ENCODE measurements at places on chromosomes 16 and 17.

DNA sequence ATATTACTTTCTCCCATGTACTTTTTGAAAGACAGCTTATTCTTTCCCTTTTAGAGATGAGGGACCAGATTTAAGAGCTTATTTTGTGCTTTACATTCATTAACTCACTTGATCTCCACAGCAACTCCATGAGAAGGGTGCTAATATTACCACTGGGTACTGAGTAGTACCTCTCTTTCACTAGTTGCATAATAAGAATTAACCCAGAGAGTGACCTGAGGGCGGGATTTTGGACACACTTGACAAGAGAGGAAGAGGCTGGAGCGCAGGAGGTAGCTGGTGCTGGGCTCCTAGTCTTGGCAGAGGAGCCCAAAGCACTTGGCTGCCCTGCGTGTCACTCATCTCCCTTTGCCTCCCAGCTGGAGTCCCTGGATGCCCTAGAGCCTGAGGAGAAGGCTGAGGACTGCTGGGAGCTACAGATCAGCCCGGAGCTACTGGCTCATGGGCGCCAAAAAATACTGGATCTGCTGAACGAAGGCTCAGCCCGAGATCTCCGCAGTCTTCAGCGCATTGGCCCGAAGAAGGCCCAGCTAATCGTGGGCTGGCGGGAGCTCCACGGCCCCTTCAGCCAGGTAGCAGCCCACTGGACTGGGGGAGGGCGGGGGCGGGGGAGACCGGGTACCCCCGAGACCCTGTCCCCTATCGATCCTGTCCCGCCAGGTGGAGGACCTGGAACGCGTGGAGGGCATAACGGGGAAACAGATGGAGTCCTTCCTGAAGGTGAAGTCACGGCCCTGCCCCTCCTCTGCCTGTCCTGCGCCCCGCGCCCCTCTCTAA, 1.7 kb upstream of the MAZ start:
- no peak for DNase-seq

DNA sequence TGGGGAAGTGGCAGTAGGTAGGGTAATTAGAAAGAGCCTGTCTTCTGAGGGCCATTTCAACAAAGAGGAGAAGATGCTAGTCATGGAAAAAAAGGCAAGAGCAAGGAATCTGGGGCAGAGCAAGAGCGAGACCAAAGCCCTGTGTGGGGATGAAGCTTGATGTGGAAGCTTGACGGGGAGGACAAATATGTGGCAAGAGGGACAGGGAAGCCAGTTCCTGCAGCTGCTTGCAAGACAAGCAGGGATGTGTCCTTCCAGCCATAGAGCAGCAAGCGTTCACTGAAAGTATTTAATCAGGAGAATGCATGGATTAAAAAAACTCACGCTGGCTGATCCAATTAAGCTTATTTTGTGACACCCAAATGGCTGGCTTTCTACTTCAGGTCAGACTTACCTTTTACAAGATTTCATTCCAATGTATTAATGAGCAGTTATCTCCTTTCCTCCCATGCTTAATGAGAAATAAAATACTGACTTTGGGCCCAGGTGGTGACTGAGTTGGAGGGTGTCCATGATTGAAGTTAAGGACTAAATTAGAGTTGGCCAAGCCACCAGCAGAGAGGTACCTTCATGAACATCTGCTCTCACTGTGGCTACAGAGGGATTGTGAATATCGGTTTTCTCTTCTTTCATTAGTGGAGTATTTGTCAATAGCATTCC, 76.8 kb downstream of the ABCA8 start:
- no peak for DNase-seq

- no peak for DNase-seq
Observed at GRCh38 chr17:40058186-40058784, 4.1 kb upstream of the MED24 start.

DNA sequence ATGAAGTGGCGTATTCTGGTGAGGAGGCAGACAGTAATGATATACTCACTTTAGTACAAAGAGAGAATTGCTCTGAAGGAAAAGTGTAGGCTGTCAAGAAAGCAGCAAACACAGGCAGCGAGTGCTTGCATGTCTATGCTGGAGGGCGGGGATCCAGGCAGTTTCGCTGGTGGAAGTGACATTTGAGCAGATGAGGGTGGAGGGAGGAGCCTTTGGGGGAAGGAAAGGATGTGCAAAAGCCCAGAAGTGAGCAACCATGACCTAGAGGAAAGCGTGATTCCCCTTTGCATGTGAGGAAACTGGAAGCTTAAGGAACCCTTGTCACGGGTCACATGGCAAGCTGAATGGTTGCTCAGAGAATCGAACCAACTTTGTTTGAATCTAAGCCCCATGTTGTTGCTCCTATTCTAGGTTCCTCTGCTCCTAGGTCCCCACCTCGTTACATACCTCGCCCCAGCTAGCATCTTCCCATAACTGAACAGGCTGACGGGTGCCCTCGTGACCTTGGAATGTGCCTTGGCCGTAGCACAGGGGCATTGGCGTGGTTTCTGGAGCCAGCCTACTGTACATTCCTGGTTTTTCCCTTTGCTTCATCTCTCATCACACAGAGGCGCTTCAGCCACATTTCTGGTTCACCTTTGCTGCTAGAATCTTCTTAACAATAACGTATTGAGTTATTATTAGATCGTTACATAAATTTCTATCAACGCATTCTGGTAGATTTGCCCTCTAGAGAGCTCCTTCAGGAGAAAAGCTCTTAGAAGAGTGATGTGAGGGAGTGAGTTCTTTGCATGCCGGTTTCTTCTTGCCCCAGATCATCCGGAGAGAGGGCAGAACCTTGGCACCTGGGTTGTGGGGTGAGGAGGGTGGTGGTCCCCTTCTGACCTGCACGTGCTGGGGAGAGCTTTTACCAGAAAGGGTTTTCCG, 191.8 kb downstream of the SNX29 start:
- DNase-seq = no peak

GRCh38 chr16:52089476-52089875, 457.5 kb downstream of the TOX3 start:
- DNase-seq = no peak

DNA sequence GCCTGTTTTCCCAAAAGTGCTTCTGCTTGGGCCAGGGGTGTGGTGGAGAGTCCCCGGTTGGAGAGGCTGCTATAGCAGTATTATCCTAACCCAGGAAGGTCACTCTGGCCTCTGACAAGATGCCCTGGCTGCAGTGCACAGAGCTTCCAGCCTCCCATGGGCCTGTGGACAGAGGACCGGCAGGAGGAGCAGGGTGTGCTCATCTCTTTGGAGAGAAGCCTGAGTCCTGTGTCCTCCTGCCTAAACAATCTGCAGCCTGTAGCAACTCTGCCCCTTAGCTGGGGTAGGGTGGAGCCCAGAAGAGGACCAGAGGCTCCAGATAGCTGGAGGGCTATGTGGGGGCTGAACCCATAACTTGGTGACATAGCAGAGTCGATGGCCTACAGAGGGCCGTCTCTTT, 78.0 kb downstream of the MPRIP start:
- DNase-seq = no peak

DNA sequence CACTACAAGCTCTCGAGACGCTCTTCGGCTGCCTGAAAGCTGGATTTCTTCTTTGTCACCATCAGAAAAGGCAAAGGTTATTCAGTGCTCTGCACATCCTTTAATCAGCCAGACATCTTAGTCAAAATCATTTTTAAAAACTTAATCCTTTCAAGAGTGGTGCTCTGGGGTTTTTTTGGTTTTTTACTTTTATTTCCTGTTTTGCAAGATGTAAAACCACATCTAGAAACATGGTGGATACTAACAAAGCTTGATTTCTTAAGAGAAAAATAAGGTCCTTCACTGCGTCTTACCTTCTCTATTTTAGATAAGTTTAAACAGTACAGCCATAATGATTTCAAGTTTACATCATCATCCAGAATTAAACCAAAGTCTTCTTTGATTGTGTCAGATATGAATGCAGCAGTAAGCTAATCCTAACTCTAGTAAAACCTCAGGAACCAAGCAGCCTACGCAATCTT, 6.3 kb downstream of the ANKRD11 start:
- no peak for DNase-seq

- no peak for DNase-seq
Observed at GRCh38 chr17:45022655-45023339, 28.6 kb downstream of the DCAKD start.

DNA sequence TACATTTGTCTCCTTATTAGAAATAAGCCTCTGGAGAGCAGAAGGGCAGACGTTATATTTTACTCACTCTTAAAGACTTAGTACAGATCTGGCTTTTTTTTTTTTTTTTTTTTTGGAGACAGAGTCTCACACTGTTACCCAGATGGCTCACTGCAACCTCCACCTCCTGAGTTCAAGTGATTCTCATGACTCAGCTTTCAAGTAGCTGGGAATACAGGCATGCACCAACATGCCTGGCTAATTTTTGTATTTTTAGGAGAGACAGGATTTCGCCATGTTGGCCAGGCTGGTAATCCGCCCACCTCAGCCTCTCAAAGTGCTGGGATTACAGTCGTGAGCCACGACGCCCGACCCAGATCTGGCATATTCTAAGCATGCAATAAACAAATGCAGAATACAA, 36.4 kb upstream of the TMEM97 start:
- no peak for DNase-seq

DNA sequence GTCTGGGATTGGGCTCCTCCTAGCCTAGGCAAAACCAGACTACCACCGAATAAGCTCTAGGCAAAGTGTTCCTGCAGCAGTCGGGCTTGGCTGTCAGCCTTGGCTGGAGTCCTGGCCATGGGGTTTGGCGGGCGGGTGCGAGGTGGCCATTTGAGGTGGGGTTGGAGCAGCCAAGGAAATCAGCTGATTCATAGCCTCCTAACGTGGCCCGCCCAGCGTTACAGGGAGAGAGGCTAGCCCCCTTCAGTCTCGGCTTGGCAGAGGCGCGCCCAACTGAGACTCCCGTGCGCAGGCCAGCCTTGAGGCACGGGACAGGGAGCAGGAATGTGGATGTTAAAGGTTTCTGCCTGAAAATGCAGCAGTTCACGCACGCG, 1.9 kb downstream of the PMP22 start:
- no peak for DNase-seq

GRCh38 chr17:80261159-80261894, 675 bp downstream of the RNF213 start:
- no peak for DNase-seq

- no peak for DNase-seq
Observed at GRCh38 chr17:79666111-79666510, 55.3 kb upstream of the RBFOX3 start.

- DNase-seq = no peak
Observed at GRCh38 chr17:26773189-26774188, 520.4 kb upstream of the WSB1 start.

GRCh38 chr16:17598968-17599367, 128.2 kb upstream of the XYLT1 start:
- DNase-seq = no peak

DNA sequence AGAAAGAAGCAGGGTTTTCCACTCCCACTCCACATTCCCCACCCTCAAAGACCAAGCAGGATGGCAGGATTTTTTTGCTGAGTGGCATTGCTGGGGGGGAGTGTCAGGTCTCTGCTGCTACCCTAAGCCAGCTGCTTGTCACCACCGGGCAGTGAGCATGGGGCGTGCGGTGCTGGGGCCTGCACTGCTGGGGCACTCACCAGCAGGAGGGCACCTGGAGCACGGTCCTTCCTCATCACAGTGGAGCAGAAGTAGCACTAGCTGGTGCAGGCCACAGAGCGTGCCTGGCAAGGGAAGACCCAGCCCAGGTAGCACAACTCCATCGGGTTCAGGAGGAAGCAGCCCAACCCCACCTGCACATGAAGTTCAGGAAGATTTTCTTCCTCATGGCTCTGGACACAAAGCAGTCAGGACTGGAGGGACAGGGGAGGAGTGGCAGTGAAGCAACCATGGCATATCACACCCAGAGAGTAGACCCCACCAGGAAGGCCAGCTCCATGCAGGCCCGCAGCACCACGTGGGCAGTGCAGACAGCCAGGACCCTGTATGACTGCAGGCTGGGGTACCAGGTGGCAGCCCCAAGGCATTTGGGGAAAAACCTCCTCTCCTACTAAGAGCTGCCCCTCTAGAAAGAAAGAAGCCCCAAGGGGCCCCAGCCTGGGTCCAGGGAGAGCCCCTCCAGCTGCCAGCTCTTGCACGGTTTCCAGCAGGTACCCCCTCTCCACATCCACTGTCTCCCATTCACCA, 16.7 kb upstream of the MYO18A start:
- DNase-seq = no peak

DNA sequence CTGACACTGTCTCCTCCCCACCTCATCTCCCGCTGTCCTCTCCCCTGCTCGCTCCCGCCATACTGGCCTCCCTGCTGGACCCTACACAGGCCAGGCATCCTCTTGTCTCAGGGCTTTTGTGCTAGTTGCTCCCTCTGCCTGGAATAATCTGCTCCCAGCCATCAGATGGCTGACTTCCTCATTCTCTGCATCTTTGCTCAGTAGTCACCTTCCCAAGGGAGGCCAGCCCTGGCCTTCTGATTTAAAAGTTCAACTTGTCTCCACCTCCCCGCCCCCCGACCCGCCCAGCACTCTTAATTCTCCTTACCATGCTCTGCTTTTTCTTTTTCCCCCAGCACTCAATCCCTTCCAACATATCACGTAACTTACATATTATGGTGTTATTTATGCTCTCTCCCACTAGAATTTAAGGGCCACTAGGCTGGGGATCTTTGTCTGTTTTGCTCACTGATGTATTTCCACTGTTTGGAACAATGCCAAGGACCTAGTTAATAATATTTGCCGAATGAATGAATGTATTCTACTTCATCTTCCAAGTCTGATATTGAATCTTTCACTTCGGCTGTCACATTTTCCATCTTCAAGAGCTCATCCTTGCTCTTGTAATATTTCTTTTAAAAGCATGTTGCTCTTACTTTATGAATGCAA, 178.3 kb downstream of the CDK5R1 start:
- no peak for DNase-seq

GRCh38 chr16:1066584-1067172, 5.9 kb upstream of the SSTR5 start:
- no peak for DNase-seq

DNA sequence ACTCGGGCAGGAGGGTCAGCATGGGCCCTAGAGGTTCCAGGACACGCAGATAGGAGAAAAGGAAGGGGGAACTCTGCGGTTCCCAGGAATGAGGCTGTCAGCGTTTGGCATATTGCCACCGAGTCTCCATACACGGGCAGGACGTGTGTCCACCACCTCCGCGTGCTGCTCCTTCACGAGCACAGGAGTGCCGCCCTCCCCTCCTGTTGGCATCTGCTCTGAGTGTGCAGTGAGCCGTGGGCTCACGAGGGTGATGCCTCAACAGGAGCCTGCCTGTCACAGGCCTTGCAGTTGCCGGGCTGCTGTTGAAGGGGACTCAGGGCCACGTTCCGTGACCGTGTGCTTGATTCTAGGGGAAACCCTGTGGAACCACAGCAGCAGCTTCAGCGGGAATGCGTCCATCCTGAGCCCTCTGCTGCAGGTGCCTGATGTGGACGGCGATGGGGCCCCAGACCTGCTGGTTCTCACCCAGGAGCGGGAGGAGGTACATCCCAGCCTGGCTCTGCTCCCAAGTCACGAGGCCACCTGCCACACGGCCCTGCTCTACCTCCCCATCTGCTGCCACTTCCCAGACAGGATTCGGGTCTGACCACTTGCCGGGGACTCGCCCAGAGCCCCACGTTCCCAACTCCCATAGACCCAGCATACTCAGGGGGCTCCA, 14.6 kb downstream of the RGS11 start:
- DNase-seq = no peak

Measured in activated CD8-positive, alpha-beta memory T cell treated with anti-CD3 and anti-CD28 coated beads for 4 hours (primary cell).